ENCODE measurements at places on chromosomes 4 and X.

- DNase-seq, result peak; percentile 94
Measured at GRCh38 chr4:25172961-25173915, 13.0 kb upstream of the SEPSECS start.

GRCh38 chr4:105666693-105667092 is 41.8 kb downstream of the INTS12 start:
- DNase-seq, result peak; percentile 50

- peak; percentile 19 for DNase-seq
Measured at GRCh38 chrX:111098874-111099273, 2.9 kb downstream of the PAK3 start.

DNA sequence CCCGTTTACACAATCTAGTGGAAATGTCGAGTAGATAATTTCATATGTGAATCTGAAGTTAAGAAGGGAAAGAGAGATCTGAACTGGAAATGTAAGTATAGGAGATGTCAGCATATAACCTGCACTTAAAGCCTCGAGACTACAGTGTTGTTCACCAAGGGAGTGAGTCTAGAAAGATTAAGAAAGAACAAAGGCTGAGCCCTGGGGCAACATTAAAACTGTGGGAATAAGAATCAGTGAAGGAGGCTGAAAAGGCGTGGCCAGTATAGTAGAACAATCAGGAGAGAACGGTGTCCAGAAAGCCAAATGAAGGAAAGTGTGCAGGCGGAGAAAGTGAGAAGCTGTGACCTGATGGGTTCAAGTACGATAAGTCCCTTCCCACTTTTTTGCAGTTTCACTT is 118.8 kb upstream of the TENM3 start:
- DNase-seq, result no peak

Data from adipocyte (in vitro differentiated cells).